ENCODE measurements at places on chromosomes 3 and 15.

DNA sequence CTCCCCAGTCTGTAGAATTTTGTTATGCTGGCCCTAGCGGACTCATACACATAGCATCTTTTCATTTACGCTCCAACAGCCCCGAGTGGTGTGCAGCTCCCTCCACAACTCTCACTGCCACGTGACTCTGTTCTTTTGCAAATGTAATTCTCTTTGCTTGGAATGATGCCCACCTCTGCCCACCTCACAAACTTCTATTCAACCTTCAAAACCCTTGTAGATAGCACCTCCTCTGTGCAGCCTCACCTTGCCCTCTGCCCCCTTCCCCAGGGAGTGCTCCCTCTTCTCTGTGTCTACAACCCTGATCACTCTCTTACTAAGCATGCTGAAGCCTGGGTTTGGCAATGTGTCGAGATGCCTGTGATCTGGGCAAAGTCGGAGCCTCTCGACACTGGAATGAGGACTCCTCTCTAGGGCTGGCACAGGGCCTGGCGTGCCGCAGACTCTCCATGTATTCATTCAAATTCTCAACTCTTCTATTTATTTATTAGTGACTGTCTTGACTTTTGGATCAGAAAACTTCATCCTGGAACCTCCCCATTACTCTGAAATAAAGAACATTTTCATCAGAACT, 73.5 kb downstream of the MGLL start:
- 0 out of 2 replicates have a peak overlapping the region, but pooled peaks have one; percentile 6 for H3K4me3 ChIP-seq
- no peaks in the 10 kb centered on the region for H3K27me3 ChIP-seq
- peaks cover 73% of the 10 kb centered on the region for H3K4me1 ChIP-seq
- H3K27ac ChIP-seq = peak overlapping the region; percentile 91

DNA sequence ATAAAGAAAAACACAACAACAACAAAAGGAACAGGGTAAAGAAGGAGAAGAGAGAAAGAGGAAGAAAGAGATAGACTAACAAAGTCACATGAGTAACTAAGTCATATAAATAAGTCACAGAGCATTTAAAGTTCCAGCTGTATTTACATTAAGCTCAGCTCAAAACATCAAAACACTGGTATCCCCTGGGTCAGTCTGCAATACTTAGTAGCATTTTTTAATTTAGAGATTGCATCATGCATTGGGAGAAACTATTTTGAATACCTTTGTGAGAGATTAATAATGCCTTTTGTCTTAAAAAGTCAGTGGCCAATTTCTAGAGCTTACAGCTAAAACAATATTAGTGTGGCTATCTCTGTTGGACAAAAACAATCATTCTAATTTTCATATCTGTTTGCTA, 78.4 kb downstream of the NEK10 start:
- H3K36me3 ChIP-seq = no peaks in the 10 kb centered on the region
- no peak overlapping the region for H3K27ac ChIP-seq
- no peak for DNase-seq

- H3K36me3 ChIP-seq = no peaks in the 10 kb centered on the region
- no peaks in the 10 kb centered on the region for H3K4me1 ChIP-seq
- no peak for DNase-seq
- no peaks in the 10 kb centered on the region for H3K27me3 ChIP-seq
Measured at GRCh38 chr3:141009496-141009895, 41.7 kb upstream of the SPSB4 start.

DNA sequence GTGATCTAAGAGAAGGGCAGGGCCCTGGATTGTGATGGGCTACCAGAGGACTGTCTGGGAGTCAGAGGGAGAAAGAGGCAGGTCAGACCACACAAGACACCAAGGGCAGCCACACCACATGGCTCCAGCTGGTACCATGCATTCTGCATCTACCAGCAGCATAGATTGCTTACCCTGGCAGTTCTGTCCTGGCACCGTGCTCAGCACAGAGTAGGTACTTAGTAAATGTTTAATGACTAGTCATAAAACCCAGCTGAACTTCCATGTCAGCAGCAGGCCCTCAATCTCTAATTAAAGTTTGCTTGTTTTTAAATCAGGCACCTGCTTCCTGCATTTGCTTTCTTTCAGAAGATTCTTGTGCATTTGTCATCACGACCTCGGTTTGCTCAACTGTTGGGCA, 77.3 kb upstream of the ATP2B2 start:
- H3K27ac ChIP-seq = no peak overlapping the region
- no peak overlapping the region for H3K4me3 ChIP-seq
- H3K36me3 ChIP-seq = no peaks in the 10 kb centered on the region
- H3K27me3 ChIP-seq = peaks cover 98% of the 10 kb centered on the region
- DNase-seq = no peak
- no peaks in the 10 kb centered on the region for H3K4me1 ChIP-seq

- no peak overlapping the region for H3K4me3 ChIP-seq
- no peaks in the 10 kb centered on the region for H3K36me3 ChIP-seq
- H3K27ac ChIP-seq = no peak overlapping the region
Measured at GRCh38 chr15:85324202-85324601, 56.2 kb upstream of the AKAP13 start.

- H3K4me1 ChIP-seq = no peaks in the 10 kb centered on the region
- H3K36me3 ChIP-seq = no peaks in the 10 kb centered on the region
- no peak for DNase-seq
- H3K4me3 ChIP-seq = no peak overlapping the region
Measured at GRCh38 chr3:51605938-51606337, 65.1 kb upstream of the TEX264 start.

- peaks cover 17% of the 10 kb centered on the region for H3K4me1 ChIP-seq
- H3K27me3 ChIP-seq = no peaks in the 10 kb centered on the region
- DNase-seq = no peak
- H3K4me3 ChIP-seq = peak overlapping the region; percentile 80
- peaks cover 14% of the 10 kb centered on the region for H3K36me3 ChIP-seq
- H3K27ac ChIP-seq = no peak overlapping the region
Measured at GRCh38 chr3:10247679-10248183, 528 bp upstream of the TATDN2 start.

DNA sequence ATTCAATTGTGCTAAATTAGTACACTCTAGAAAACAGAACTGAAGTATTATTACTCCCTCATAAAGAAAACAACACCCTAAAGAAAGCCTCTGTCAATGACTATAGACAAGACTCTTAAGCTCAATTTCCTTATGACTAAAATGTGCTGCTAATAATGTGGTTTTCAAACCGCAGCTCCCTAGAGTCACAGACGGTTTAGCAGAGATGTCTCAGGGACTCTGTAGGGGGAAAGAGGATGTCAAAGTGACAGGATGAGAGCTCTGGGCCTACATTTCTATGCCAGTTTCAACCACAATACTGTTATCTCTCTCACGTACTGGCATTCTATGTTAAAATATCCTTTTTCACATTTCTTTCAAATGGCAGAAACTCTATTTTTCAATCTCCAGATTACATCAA, 37.6 kb upstream of the WDR49 start:
- no peak overlapping the region for H3K4me3 ChIP-seq
- no peak overlapping the region for H3K27ac ChIP-seq
- H3K27me3 ChIP-seq = no peaks in the 10 kb centered on the region
- no peaks in the 10 kb centered on the region for H3K4me1 ChIP-seq

GRCh38 chr15:70795311-70795665, 31.9 kb upstream of the UACA start:
- DNase-seq = peak; percentile 80
- H3K27ac ChIP-seq = peak overlapping the region; percentile 73
- H3K27me3 ChIP-seq = no peaks in the 10 kb centered on the region
- peaks cover 54% of the 10 kb centered on the region for H3K4me1 ChIP-seq

DNA sequence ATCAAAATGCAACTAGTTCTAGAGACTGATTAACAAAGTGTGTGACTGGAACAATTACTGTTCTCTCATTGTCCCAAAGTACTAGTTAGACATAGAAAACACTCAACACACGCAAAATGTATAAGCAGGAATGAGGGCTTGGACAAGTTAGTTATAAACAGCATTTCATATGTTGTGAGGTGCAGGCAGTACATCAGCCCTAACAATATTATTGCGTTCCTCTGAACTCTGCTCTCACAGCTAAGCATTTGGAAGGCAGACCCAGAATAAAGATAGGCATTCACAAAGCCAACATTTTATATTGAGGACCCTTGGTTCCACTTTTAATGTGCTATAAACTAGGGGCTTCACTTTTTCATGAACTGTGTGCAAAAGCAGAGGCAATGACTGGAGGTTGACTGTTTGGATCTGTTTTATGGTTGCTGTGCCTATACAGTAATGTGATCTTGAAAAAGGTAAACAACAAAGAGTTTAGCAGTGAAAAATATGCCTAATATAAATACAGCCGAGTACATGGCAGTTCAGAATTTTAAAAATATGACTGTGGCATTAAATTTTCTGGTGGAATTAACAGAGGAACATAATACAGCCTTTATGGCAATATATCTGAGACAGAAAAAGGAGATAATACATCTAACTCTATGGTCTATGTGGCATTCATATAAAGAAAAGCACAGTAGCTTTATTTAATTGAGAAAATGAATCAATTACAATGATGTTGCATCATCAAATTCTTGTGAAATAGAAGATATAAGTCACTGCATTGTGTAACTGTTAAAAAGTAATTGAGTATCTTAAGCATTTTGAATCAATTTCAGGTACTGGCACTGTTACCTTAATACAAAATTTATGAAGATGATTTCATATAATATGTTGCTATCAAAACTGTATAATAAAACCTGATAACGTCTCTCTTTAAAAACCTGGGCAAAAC, 80.0 kb upstream of the SKOR1 start:
- H3K4me1 ChIP-seq = peaks cover 14% of the 10 kb centered on the region
- DNase-seq = no peak
- H3K27me3 ChIP-seq = no peaks in the 10 kb centered on the region
- no peak overlapping the region for H3K4me3 ChIP-seq

DNA sequence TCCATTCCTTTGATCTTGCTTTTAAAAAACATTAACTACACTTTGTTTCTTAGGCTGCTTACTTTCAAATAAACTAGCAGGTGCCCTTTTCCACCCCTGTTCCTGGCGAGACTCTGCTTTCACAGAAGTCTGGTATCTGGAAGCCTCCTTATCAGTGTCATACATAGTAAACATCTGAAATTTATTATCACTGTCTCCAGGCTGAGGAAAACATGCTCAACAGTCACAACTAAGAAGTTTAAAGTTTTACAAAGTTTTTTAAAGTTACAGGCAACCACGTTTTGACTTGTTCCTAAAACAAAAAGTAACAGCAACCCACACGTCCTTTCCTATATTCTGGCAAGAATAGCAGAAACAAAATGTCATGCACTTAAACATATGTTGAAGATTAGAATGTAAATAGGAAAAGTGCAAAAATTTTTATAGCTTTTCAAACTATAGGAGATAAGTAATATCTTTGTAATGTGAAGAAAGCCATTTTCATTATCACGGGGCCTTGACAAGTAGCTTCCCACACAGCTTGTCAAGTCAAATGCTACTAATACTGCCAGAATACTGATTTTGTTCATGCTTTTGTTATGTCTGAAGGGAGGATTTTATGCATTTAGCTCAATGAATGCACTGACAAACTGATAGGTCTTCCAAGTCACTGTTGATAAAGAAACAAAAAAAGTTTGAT, 275.2 kb upstream of the KCNMB2 start:
- H3K36me3 ChIP-seq = no peaks in the 10 kb centered on the region
- no peak overlapping the region for H3K4me3 ChIP-seq
- H3K27me3 ChIP-seq = no peaks in the 10 kb centered on the region
- DNase-seq = no peak
- no peak overlapping the region for H3K27ac ChIP-seq
- H3K4me1 ChIP-seq = no peaks in the 10 kb centered on the region

GRCh38 chr3:124014366-124014942, 22.5 kb upstream of the ROPN1 start:
- H3K27ac ChIP-seq = no peak overlapping the region
- no peak for DNase-seq
- H3K4me3 ChIP-seq = no peak overlapping the region
- H3K27me3 ChIP-seq = peaks cover 54% of the 10 kb centered on the region
- no peaks in the 10 kb centered on the region for H3K36me3 ChIP-seq

GRCh38 chr3:69020424-69020823, 6.9 kb upstream of the EOGT start:
- no peak overlapping the region for H3K27ac ChIP-seq
- H3K36me3 ChIP-seq = 0 out of 2 replicates have a peak, but pooled peaks cover under 1% of the 10 kb centered on the region
- H3K27me3 ChIP-seq = no peaks in the 10 kb centered on the region
- H3K4me3 ChIP-seq = no peak overlapping the region
- DNase-seq = no peak

- H3K27ac ChIP-seq = no peak overlapping the region
- H3K27me3 ChIP-seq = no peaks in the 10 kb centered on the region
- H3K4me3 ChIP-seq = no peak overlapping the region
Measured at GRCh38 chr3:195124378-195124992, 146.5 kb downstream of the XXYLT1 start.

GRCh38 chr15:40050788-40051470, 11.9 kb upstream of the SRP14 start:
- peaks cover 74% of the 10 kb centered on the region for H3K4me1 ChIP-seq
- H3K27ac ChIP-seq = no peak overlapping the region
- H3K36me3 ChIP-seq = no peaks in the 10 kb centered on the region
- no peak overlapping the region for H3K4me3 ChIP-seq
- no peak for DNase-seq

- peak overlapping the region; percentile 5 for H3K27ac ChIP-seq
- H3K36me3 ChIP-seq = peaks cover 63% of the 10 kb centered on the region
- H3K27me3 ChIP-seq = no peaks in the 10 kb centered on the region
Measured at GRCh38 chr3:183775781-183776180, 49.6 kb downstream of the MAP6D1 start.

DNA sequence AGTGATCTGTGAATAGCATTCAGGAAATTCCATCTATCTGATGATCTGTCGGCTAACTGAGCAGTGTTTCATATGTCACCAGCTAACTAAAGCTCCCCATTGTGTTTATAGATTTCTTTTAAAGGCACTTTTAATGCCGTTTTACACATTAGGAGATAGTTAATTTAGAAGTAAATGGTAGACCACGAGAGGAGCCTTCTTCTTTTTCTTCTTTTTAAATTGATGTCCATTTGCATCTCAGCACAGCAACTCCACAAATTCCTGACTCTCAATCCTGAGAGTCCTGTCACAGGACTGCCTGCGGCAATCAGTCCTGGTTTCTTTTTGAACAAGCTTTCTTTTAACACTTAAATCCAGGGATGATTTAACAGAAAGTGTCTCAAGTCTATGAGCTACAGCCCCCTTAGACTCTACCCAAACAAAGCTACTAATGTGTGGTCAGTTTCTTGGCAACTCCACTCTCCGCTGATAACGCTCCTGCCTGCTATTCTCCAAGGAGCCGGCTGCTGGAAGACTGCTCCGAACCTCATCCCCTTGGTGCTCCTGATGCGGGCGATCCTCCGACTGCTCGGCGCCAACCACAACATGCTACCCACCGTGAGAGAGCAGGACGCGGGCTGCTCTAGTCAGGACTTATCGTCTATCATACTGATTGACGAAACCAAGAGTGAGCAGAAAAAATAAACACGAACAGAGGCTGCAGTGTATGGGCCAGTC, 421.4 kb downstream of the MECOM start:
- peaks cover 29% of the 10 kb centered on the region for H3K4me1 ChIP-seq
- peak overlapping the region; percentile 71 for H3K27ac ChIP-seq
- peak; percentile 60 for DNase-seq
- no peaks in the 10 kb centered on the region for H3K36me3 ChIP-seq
- H3K4me3 ChIP-seq = peak overlapping the region; percentile 31
- no peaks in the 10 kb centered on the region for H3K27me3 ChIP-seq

DNA sequence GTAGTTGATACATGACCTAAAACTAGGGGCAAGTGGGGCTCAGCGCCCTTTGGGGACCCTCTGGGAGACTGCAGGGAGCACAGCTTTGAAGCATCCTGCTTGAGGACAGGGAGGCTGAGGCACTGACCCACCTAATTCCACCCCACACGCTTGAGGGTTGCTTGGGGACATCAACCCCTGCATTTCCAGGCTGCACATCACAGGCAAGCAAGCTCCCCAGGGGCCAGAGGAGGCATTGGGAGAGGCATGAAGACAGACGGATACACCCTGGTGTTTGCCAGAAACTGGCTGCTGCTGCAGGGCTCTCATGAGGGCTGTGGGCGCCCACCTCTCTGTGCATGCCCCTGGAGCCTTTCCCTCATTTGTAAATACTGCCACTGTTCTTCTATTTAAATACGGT, 99.3 kb downstream of the ABHD5 start:
- H3K4me1 ChIP-seq = peaks cover 26% of the 10 kb centered on the region
- no peak overlapping the region for H3K27ac ChIP-seq
- no peaks in the 10 kb centered on the region for H3K36me3 ChIP-seq
- H3K4me3 ChIP-seq = no peak overlapping the region
- no peaks in the 10 kb centered on the region for H3K27me3 ChIP-seq

Data from PC-9 (cell line).